8988T (cell line): ENCODE measurements at places on chromosomes 11 and 22.

GRCh38 chr11:116118138-116118470, 613.9 kb upstream of the CADM1 start:
- DNase-seq: no peak

- DNase-seq: no peak
Observed at GRCh38 chr11:64023712-64024710, 11.7 kb upstream of the FLRT1 start.

GRCh38 chr22:49571326-49571725, 256.3 kb downstream of the BRD1 start:
- no peak for DNase-seq

DNA sequence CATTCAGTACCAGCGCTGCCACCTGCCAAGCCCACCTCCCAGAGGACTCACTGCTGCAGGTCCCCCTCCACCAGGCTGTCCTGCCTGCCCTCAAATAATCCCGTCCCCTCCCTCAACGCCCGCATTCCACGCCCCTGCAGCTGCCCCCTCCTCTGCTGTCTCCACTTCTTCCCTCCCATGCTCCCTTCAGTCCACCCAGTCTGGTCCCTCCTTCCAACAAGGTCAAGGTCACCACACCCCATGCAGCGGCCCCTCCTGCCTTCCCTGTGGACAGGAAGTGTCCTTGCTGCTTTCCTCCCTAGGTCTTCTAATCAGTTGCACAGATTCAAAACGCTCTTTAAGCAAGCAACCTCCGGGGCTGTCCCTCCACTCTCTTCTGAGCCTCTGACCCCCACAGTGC, 12.1 kb downstream of the MACROD1 start:
- no peak for DNase-seq

DNA sequence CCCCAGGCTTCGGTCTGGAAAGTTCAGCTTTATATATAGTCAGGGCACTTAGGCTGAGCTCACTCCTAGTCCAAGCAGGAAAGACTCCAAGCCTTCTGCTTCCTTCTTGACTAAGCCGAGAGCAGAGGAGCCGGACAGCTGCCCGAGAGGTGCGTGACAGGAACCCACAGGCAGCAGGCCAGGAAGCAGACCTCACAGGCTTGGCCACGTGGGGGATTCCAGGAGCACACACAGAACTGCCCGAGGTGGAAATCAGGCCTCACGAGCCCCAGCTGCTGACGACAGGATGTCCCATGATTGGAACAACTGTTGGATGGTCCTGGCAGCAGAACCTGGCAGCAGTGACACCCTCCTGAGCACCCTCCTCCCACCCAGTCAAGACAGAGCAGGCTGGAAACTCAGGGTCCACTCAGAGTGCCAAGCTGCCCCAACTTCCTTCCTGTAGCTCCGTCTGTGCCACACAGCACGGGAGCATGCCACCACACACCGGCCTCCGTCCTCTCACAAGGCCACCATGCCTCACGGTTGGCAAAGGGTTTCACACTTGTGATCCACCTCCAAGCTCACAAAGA, 5.4 kb downstream of the PLA2G6 start:
- DNase-seq: no peak
